CD14-positive monocyte (primary cell): ENCODE measurements at places on chromosomes 4 and X.

DNA sequence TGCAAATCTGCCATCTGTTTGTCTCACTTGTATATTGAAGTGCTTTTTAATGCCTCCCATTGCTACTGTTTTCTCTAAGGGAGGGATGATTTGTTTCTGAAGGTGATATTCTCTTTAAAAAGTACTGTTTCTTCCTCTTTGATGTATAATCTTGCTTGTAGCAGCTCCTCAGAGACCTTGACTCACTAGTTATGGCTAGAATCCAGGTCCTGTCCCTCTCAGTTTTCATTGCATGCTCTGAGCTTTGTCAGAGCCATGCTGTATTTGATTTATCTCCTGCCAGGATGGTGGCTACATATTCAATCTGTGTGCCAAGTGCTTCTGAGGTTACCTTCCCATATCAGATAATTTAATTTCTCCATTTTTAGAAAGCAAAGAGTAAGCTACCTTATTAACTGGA lies 56.0 kb downstream of the GLUD2 start:
- DNase-seq = no peak

GRCh38 chrX:135892781-135893180 lies 463 bp downstream of the CT45A10 start:
- DNase-seq = no peak

DNA sequence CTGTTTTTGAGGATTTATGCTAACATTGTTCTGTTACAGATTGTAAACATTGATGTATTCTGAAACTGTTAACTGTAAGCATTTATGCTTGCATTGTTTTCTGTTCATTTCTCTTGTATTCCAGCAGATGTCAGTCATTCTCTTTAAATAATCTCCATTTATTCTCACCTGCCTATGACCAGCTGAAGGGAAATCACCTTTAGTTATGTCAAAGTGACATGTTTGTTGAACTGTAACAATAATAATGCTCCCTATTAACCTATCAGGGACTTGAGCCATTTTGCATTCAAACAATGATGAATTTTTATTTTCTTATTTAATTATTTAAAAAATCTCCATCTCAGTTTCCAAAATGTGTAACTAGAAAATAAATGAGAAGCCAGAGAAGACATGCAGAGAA lies 58.0 kb downstream of the SPCS3 start:
- DNase-seq = no peak

DNA sequence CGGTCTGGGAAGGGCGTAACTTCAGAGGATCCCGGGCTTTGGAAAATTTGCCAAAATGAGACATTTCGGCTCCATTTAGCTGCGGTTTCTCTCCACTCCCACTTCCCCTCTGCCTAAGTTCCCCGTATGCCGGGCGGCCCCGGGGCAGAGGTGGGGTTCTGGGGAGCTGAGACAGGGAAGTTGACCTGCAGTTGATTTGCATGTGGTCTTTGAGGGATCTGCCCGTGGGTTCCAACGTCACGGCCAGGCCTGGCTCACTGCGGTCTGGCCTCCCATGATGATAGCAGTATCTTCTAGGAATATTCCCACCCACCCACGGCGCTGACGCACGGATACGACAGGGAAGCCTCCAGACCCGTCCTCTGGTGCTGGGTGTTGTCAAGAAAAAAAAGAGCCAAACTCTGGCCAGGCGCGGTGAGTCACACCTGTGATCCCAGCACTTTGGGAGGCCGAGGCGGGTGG lies 27.3 kb upstream of the CRLF2 start:
- DNase-seq = peak; percentile 100

DNA sequence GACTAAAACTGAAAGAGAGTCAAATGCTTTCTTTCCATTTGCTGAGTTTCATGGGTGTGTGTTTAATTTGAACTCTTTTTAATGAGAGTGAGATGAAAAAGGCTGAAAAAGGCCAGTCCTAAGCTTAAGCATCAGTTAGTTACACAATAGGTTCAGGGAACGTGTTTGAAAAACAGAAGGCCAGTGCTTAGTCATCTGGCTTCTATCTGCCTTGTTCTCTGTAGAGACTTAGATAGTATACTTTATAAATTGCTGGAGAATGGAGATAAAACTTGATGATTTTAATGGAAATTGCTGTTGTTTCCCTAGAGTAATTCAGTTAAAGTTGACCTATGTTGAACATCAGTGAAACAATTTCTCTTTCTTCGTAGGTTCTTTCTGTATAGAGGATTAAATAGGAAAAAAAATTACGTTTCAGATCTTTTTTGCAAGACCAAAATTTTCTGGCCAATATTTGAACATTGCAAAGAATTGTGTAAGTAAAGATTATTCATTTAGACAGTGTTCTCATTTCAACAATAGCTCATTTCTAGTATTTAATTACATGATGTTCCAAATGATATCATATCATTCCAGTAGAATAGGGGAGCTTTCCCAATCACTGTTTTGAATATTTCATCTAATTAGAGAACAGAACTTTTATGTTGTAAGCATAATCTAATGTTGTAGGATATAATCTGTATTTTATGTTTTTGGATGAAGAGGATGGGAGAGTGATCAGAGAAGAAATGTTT lies 1088.8 kb downstream of the ADGRL3 start:
- DNase-seq = no peak

- DNase-seq = no peak
These were observed 18.4 kb downstream of the MOB1B start for GRCh38 chr4:70920592-70920991.

DNA sequence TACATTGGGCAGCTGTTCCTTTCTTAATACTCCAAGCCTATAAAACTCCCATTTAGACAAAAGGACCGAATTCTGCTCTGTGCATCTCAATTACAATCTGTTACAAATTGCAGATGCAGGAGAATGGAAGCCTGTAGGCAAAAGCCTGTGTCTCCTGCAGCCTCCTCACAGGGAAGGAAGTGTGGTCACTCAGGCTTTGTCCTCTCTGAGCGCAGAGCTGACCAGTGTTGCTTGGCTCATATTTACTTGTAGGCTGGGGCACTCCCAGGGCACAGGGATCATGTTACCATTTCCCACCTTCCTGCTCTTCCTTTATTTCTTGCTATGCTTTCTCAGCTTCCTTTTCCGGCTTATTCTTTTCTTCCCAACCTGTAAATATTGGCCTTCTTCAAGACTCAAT lies 15.7 kb downstream of the SUPT20HL2 start:
- no peak for DNase-seq

GRCh38 chr4:15786743-15787142 lies 8.6 kb downstream of the CD38 start:
- DNase-seq = no peak

DNA sequence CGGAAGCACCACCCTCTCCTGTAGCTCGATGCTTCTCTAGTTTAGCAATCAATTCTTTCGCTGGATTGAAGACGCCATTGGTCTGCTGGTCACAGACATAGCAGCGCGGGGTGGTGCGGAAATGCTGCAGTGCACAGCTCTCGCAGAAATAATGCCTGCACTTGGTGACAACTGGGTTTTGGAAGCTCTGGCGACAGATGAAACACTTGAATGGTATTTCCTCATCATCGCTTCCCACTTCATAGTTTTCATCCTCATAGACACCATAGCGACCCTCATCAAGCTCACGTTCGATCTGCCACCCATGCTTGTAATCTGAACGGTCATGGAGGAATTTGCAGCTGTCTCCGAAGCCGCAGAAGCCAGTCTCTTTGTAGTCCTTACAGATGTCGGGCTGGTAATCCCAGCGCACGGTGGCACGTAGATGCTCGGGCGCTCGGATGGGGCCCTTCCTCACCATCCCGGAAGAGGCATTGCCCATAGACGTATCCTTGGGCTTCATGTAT lies 854 bp downstream of the RNF113A start:
- DNase-seq = peak; percentile 26

DNA sequence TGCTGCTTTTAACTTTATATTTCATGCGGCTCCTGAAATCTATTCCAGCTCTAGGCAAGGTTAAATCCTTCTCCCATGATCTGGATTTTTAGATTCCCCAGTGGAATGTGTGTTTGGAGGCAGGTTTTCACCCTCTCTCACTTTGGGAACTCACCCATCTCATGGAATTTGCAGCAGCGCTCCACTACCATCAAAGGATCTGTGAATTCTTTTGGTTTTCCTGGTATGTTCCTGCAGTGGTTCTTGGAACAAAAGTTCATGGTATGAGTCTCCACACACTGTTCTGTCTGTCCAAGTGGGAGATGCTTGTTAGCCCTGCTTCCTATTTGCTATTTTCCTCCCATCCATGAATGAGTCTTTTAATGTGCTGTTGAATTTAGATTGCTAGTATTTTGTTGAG lies 14.0 kb downstream of the APOOL start:
- no peak for DNase-seq

DNA sequence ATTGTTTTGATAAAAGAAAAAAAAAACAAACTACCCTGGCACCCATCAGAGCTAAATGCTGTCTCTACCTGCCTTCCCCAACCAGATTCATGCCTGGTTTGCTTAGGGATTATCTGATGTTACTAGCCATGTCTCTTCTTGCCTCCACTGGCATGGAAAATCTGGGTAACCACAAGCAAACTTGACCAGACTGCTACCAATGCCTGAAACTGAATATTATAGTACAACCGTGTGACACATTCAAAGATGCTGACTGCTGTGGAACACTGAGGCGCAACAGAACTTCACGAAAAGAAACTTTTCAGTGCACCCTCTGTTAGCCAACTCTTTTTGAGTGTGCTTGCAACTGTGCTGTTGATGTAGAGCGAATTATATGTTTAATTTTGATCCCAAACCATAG lies 228.1 kb downstream of the CBR4 start:
- DNase-seq = no peak
